MV-4-11 (cell line): ENCODE measurements at places on chromosomes 2 and 18.

- no peak for DNase-seq
Observed at GRCh38 chr2:98761267-98761781, 30.4 kb upstream of the MGAT4A start.

- no peak for DNase-seq
Observed at GRCh38 chr2:70123051-70123828, 36.0 kb downstream of the PCBP1 start.

- no peak for DNase-seq
Observed at GRCh38 chr2:35391736-35392442, 963.7 kb upstream of the CRIM1 start.

DNA sequence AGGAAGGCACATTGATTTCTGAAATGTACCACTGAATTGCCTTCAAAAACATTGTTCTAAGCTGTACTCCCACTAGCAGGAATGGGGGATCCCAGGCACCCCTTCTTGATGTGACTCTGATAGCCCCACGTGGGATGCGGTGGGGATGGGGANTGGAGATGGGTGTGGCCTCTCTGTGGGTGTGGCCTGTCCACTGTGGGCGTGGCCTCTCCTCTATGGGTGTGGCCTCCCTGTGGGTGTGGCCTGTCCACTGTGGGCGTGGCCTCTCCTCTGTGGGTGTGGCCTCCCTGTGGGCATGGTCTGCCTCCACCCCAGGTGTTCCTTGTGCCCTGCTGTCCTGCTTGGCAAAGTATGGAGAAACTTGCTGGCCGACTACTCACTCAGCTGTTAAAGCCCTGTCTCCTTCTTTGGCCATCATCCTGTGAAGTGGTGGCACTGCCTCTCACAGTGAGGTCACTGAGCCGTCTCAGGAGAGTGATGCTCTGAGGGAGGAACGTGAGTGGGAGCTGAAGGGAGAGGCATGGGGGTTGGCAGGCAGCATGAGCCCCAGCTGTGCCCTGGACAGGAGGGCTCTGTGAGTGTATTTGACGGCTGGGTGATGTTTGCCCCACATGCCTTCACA lies 6.7 kb upstream of the PARD6G start:
- no peak for DNase-seq

DNA sequence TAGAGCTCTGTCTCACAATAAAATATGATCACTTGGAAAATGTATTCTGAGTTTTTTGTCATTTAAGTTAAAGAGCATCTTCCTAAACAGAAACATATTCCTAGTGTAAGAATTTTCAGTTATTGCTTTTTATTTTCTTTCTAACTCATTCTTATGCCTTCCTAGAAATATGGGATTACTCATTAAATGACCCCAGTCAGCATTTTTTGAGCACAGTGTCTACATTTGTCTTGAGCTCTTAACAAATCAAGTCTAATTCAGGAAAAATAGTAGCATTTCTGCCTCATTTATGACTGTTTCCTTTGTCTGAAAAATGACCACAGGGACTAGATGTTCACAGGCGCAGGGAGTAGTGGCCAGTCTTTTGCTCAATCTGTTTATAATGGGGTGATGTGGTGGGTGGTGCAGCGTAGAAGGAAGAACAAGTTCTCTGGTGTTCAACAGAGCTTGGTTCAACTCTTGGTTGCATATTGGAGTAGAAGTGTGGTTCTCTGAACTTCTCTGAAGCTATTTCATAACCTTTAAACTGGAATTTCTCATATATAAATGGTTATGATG lies 267.1 kb downstream of the CYRIA start:
- no peak for DNase-seq

DNA sequence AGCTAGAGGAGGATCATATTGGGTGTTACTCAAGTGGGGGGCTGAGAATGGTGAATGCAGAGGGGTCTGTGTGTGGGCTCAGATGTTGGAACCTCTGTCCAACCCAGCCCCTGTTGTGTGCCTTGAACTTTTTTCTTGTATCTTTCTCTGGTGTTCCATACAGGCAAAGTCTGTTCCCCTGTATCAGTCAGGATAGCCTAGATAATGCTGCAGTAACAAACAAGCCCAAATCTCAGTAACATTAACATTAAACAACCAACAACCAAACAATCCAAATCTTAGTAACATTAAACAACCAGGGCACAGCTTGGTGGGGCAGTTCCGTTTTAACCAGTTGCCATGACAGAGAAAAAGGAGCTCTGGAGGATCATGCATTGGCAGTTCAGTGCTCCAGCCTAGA lies 103.7 kb downstream of the CTIF start:
- DNase-seq = no peak

GRCh38 chr18:50751490-50751889 lies 68.3 kb downstream of the MRO start:
- no peak for DNase-seq

- peak; percentile 55 for DNase-seq
Observed at GRCh38 chr18:9709304-9709877, 1.3 kb downstream of the RAB31 start.

- DNase-seq = peak; percentile 12
Observed at GRCh38 chr2:37614061-37614738, 57.2 kb downstream of the CDC42EP3 start.

- no peak for DNase-seq
Observed at GRCh38 chr18:13627639-13628038, 98.7 kb downstream of the FAM210A start.

GRCh38 chr2:137838255-137839092 lies 125.8 kb upstream of the HNMT start:
- DNase-seq = peak; percentile 57

GRCh38 chr18:63054901-63055584 lies 264.5 kb downstream of the BCL2 start:
- no peak for DNase-seq

- DNase-seq = no peak
Observed at GRCh38 chr2:215511454-215512346, 75.8 kb upstream of the FN1 start.

- DNase-seq = no peak
Observed at GRCh38 chr2:201196003-201196402, 13.1 kb downstream of the CASP10 start.

GRCh38 chr2:46362667-46363012 lies 65.4 kb downstream of the EPAS1 start:
- DNase-seq = no peak

GRCh38 chr2:239793086-239793485 lies 232.1 kb downstream of the NDUFA10 start:
- no peak for DNase-seq

GRCh38 chr2:100395532-100396350 lies 21.7 kb downstream of the CHST10 start:
- DNase-seq = no peak

- no peak for DNase-seq
Observed at GRCh38 chr18:13471198-13471845, 252.8 kb downstream of the LDLRAD4 start.

- no peak for DNase-seq
Observed at GRCh38 chr2:127629637-127630036, 16.3 kb upstream of the GPR17 start.

GRCh38 chr18:24168496-24168895 lies 29.6 kb downstream of the CABYR start:
- DNase-seq = no peak

DNA sequence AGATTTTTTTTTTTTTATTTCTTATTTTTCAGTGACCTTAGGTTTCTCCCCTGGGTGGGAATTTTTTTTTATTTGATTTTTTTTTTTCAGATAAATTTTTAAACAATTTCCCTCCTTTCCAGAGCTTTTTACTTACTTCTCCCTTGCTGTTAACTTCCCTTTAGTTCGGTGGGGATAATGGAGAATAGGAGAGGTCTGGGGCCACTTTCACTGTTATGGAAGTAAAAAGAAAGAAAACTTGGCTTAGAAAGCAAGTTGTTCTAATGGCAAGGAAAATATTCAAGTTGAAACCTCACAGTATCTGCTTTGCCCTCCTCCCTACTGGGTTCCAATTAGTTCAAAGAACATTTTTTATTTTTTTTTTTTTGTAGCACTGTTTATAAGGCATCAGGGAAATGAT lies 537.1 kb upstream of the NXPH2 start:
- DNase-seq = no peak

GRCh38 chr2:23545396-23545795 lies 160.4 kb downstream of the KLHL29 start:
- DNase-seq = peak; percentile 74

GRCh38 chr2:203191961-203192360 lies 46.9 kb upstream of the CYP20A1 start:
- DNase-seq = no peak

DNA sequence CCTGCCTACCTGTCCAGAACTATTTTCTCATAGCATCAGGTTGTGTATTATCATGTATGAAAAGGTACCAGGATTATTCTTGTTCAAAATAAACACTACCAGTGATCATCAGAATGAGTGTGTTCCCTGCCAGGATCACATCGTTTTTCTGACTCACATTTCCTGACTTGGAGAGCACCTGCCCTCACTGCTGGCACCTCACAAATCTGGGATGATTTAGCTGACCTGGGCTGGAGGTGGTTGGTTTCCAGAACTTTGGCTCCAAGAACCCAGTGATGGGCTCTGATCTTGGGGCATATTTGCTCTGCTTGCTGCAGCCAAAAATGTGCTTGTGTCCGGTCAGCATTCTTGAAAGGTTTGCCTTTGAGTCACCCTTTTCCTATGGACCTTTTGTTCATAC lies 836.3 kb upstream of the ACVR2A start:
- no peak for DNase-seq

GRCh38 chr2:157053876-157054275 lies 203.6 kb upstream of the GALNT5 start:
- DNase-seq = no peak

DNA sequence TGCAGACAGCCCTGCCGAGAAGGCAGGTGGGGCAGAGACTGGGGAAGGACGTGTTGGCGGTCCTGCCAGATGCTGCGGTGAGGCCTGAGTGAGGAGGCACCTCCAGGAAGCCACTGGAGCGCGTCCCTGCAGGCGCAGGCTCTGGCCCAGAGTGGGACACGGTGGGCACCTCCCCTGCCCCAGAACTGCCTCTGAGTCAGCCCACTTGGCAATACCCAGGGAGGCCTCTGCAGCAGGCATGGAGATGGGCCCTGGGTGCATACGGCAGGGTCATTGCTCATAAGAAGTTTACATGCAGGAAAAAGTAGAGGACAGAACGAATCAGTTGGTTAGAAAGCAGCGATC lies 195.9 kb downstream of the TFCP2L1 start:
- no peak for DNase-seq

GRCh38 chr2:119758881-119759450 lies 756 bp upstream of the PTPN4 start:
- no peak for DNase-seq

- peak; percentile 86 for DNase-seq
Observed at GRCh38 chr2:238379096-238379810, 47.5 kb upstream of the ASB1 start.

- DNase-seq = no peak
Observed at GRCh38 chr2:70983506-70984227, 5.2 kb downstream of the ANKRD53 start.

DNA sequence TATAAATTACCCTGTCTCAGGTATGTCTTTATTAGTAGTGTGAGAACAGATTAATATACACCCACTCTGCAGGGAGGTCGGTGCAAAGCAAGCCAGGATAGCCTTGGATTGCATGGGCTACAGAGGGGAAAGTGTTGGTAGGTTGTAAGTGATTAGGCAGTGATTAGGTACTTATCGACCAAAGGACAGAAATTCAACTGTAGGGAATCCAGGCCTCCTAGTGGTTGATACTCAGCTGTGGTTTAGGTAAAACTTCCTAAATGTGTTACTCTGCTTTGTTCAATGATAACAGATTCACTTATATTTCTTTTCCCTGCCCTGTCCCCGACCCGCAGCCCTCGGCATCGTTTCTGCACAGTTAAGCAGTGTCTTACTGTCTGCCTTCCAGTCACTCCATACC lies 444.0 kb downstream of the FIGN start:
- DNase-seq = no peak

DNA sequence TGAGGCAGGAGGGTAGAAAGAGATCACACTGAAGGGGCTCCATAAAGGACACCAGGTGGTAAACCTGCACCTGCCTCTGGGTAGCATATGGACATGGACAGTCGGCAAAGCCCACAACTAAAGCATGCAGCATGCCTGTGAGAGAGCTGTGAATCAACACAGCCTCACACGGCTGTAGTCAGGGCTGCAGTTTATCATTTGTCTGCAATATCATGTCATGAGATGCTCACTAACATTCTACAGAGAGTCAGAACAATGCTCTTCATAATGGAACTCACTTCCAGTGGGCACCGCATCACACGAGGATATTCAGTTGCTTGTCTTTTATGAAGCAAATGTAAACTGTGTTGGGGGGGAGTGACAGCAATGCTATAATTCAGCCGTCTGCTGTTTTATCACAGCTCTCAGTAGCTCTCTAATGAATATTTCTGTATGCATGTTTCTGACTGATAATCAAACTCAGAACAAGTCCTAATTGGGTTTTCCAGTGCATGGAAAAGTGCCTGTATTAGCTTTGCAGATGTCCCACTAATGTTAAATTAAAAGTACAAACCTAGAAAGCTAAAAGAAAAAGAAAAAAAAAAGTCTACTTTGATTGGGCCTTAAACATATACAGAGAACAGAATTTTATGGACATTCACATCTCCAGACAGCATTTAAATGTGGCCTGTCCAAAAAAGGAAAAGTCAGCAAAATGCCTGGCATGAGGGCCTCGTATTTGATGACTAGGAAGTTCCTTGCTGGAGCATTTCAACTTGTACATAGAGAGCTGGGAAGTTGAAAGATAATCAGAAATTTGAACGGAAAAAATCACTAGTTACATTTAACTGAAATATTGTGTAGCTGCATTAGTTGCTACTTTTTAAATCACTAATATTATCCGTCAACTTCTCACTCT lies 406.1 kb upstream of the SOX11 start:
- DNase-seq = no peak

GRCh38 chr2:224161712-224162111 lies 122.6 kb upstream of the SERPINE2 start:
- DNase-seq = no peak

GRCh38 chr2:1862608-1863280 lies 118.4 kb upstream of the PXDN start:
- no peak for DNase-seq
